ENCODE measurements at places on chromosomes 1 and 21.

DNA sequence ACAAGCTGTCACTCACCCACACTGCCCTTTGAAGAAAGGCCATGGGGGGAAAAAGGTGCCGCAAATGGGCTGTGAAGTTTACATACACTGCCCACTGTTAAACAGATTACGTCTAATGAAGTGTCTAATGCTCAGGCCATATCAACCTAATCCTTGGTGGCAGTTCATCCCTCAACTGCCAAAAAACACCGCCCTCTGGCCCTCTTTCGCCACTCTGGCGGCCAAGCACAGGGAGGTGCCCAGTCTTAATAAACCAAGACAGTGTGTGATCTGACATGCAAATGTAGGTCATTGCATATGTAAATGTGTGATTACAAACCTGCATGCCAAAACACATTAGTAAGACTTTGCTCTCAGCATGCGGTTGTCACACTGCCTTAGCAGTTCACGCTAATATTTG, 89.5 kb downstream of the NEK7 start:
- DNase-seq, result no peak

- no peak for DNase-seq
These were observed 45.7 kb downstream of the PEX14 start for GRCh38 chr1:10520497-10520896.

DNA sequence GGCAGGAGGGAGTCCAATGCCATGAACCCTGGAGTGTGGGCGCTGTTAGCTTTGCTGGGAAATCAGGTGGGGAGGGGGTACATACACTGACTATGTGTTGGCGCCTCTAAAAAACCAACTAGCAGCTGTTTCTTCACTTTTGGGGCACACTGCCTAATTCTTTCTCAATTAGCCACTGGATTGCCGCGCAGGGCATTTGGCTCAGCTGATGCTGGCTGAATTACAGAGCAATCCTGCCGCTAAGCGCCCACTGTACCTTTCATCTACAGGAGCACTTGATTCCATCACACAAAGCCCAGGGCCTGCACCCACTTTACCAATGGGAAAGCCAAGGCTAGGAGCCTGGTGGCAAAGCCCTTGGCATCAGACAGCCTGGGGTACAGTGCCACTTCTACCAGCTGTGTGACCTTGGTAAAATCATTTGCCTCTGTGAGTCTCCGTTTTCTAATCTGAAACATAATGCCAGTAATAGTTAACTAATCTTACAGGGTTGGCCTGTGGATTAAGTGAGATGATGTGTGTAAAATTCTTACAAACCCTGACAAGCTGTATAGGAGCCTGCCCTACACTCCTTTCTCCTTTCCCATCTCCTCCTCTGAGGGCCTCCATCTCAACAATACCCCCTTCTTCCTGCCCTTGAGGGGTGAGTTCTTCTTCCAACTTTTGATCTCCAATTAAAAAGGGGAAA, 59.0 kb downstream of the UBE2T start:
- no peak for DNase-seq

DNA sequence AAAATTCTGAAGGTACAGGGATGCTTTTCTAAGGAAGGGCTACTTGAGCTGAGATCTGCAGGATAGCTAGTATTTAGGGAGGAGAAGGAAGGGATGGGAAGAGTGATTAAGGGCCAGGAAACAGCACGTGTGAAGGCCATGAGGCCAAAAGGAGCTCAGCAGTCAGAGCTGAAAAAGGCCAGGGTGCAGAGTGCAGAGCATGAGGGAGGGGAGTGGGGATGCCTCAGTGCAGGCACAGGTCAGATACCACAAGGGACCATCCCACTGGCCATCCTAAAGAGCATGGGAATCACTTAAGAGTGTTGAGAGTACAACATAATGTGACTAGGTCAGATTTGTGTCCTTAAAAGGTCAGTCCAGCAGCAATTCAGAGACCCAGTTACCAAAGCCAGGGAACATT, 16.0 kb downstream of the LRRN2 start:
- no peak for DNase-seq

DNA sequence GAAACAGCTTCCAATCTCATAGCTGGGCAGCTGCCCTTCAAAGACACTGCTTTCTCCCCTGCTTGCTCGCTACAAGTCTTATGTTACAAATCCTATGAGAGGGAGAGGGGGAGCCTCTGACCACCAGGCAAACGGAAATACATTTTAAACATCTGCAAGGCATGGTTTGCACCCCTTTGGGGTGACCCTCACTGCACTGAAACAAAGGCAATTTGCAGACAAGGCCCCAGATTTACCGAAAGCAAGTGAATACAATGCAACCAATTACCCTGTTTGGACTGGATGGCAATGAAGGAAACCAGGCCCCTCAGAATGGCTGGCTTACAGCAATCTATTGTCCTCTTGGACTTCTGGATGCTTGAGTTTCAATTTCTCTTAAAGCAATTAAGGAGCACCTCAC, 11.8 kb upstream of the ATP13A2 start:
- DNase-seq, result no peak

DNA sequence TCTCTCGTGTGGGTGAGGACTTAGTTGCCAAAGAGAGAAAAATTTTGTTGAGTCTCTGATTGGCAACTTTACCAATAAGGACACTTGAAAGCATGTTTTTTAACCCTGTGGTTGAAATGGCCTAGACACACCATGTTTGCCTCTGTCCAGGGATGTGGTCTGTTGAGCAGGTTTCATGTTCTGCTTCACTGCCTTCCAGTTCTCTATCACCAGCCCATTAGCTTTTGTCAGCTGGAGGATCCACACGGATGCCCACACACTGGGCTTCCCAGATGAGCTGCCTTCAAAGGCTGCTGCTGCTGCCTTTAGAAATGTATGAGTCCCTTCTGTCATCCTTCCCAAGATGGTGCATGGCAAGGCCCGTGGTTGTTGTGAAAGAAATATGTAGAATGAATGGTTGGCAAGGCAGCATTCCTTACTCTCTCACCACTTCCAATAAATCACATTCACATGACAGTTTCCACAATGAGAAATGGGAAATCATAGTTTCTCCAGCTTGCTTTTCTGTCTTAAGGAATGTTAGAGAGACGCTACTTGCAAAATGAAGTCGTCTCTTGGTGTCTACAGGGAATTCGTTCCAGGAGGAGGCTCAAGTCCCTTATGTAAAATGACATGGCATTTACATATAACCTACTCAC, 108.2 kb upstream of the SLC35F3 start:
- DNase-seq, result no peak

DNA sequence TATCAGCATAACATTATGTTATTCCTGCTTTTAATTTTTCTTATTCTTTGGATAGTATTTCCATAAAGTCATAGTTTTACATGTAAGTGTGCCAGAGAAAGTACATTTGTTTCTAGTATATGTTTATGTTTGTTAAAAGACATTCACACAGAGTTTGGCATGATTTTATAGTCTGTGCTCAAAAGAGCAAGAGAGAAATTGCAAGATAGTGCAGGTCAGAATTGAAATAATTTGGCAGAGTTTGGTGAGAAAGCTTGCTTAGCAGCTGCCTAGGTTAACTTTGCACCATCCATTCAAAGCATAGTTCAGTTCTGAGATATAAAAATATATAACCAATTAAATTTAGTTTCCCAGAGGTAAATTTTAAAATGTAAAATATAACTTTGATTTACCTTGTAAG, 17.0 kb downstream of the NEK7 start:
- DNase-seq, result no peak

DNA sequence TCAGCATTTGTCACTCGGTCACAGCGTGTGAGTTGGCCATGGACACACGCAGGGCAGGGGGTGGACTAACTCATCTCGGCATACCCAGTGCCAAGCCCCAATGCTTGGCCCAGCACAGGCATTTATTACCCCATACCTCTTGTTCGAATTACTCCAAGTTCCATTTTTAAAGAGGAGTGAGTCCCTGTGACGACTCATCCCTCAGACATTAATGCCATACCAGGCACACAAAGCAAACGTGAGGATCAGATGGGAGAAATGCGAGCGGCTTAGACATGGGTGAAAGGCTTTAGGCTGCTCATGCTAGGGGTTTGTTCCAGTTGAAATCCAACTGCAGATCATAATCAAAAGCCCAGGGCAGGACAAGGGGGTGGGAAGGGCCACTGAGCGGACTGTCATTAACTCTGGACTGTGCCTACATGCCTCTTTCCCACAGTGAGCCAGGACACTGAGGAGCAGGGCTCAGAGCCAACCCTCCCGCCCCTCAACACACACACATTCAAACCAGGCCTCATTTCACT, 118.5 kb upstream of the NGF start:
- DNase-seq, result no peak

- DNase-seq, result no peak
These were observed 513.8 kb upstream of the ZP4 start for GRCh38 chr1:238404481-238404880.

DNA sequence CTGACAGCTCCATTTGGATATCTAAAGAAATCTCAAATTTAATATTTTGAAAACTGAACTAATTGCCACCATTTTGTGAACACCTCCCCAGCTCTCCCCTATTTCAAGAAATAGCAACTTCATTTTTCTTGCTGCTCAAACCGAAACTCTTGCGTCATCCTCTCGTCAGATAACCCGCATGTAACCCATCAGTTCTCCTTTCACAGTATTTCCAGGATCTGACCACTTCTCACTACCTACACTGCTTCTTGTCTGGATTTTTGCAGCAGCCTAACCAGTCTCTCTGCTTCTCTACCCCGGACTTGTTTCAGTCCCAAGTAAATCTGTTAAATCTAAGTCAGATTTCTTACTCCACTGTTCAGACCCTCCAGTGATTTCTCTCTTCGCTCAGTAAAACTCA, 75.6 kb downstream of the MTR start:
- peak; percentile 66 for DNase-seq

DNA sequence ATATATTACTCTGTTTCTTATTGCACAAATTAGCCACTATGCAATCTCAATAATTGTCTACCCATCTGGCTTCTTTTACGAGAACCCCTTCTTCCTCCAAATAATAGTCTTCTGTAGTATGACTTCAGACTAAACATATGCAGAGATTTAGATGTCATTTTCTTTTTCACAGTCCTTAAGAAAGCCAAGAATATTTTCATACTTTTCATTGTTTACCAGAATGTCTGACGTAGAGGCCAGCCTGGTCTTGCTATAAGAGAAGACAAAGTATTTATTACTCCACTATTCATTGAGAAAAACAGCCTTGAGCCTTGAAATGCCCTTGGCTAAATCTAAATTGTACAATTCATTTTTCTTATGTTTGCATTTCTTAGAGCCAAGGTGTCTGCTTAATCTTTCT, 714.9 kb upstream of the CXADR start:
- no peak for DNase-seq

DNA sequence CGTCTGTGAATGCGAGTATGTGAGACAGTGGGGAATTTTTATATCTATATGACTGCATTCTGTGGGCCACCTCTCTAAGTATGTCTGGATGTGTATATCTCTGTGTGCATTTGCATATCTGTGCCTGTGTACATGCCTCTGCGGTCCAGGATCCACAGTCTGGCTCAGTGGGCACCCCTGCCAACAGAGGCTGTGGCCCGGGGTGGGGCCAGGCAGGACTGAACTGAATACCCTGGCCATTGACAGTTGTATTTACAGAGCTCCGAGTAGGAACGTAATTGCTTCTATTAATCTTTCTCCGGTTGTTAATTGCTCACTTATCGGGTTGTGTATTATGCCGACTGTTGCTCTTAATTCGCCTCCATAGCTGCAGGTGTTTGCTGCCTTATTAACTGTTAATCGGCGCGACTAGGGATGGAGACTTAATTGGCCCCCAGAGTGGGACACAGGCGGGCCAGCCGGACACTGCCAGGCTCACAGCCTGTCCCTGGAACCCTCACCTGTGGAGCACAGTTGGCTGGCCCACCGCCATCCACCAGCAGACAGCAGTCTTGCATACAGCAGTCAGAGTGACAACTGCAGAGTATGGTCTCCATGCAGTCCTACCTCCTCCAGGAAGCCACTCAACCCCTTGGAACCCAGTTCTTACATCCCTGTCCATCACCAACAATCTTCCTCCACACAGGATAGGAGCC, 22.4 kb upstream of the ADGRB2 start:
- no peak for DNase-seq

GRCh38 chr1:214859647-214860046, 222.9 kb upstream of the KCNK2 start:
- no peak for DNase-seq

DNA sequence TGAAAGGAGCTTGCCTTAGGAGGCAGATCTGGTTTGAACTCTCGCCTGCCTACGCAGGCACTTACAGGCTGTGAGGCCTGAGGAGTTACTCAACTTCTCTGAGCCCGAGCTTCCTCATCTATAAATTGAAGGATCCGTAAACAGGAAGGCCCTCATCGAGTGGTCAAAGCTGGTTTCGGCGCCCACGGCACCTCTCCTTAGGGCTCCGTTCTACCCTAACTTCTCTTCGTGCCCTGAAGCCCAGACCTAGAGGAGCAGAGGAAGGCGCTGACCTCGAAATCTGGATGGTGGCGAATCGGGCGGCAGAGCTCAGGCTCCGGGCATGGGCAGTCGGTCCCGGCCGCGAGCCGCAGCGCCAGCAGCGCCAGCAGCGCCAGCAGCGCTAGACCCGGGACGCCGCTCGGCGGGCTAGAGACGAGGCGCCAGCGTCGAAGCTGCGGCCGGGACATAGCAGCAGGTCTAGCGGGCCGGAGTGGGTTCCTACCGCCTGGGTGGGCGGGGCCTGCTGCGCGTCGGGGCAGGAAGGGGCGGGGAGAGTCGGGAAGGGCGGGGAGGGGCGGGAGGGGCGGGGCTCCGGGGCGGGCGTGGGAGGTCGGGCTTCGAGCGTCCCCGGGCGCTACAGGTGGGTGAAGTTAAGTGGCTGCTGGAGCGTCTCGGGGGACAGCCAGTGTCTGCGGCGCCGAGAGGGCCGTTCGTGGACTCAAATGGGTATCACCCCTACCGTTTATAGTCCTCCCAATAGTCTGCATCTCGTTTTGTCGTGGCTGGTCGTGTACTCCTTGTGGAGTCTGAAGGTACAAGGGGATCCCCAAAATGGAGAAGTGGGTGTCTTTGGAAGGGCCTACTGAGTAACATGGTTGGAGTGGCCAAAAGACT, at the start of gene CTBS:
Gene CTBS, minus strand, starts transcription at position 474 of the 876 bp plus-strand sequence. Its CDS starts 25 bp downstream, at position 449.
- peak; percentile 88 for DNase-seq

GRCh38 chr1:203325418-203326091, 20.2 kb downstream of the BTG2 start:
- DNase-seq, result no peak

DNA sequence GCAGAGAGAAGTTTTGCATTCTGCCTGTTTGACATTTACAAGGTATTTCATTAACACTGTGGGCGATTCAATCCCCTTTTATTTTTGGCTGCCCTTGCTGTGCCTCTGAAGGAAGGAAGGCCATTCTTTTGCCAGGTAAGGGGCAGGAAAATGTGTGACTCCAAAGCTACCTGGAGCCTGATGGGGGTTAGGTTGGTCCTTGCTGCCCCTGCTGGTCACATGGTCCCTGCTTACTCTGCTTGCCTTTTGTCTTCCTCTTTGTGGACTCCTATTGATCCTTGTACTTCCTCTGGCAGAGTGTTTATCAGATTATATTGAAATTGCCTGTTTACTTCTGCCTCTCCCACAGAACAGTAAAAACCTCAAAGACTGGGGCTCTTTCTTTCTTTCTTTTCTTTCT, 65.7 kb downstream of the ST6GALNAC3 start:
- DNase-seq, result no peak

DNA sequence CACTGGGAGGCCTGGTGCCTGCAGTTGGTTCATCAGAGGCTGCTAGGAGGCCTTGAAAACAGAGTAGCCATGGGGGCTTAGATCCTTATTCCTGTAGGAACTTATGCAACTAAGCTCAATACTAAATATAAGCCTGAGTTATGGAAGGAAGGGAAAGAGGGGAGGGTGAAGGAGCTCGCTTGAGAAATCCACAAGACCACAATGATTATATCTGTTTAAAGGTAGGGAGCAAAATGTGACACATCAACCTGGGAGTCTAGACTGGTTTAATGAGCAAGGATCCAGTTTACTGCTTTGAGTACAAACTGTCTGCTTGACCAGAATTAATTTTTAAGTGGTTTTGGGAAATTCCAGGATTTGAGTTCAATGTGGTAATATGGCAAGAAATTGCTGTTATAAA, 20.4 kb upstream of the ANGPTL7 start:
- DNase-seq, result no peak

Measured in GF-D8 (cell line).